ENCODE measurements at places on chromosomes 7 and 10.
A peak's percentile ranks its signal among the peaks of the same experiment; 100 is the strongest.

- no peak for DNase-seq
These were observed 22.3 kb downstream of the ZNF503 start for GRCh38 chr10:75379212-75379724.

- no peak for DNase-seq
These were observed 46.2 kb upstream of the MKLN1 start for GRCh38 chr7:131281266-131282048.

DNA sequence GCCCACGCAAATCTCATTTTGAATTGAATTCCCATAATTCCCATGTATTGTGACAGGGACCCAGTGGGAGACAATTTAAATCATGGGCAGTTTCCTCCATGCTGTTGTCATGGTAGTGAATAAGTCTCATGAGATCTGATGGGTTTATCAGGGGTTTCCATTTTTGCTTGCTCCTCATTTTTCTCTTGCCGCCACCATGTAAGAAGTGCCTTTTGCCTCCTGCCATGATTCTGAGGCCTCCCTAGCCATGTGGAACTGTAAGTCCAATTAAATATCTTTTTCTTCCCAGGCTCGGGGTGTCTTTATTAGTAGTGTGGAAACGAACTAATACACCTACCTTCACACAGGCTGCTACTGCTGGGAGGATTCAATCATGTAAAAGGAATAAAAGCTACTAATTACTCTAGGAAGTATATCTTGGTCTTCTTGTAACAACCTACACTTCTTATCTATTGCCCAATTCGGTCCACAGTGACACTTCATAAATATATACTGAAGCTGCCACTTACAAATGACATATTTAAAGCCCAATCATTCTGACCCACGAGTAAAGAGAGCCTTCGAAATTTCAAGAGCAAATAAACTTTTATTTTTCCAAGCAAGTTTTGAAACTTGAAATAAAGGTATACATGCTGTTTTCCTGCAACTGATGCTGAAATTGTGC, 100.3 kb upstream of the ASAH2 start:
- no peak for DNase-seq

DNA sequence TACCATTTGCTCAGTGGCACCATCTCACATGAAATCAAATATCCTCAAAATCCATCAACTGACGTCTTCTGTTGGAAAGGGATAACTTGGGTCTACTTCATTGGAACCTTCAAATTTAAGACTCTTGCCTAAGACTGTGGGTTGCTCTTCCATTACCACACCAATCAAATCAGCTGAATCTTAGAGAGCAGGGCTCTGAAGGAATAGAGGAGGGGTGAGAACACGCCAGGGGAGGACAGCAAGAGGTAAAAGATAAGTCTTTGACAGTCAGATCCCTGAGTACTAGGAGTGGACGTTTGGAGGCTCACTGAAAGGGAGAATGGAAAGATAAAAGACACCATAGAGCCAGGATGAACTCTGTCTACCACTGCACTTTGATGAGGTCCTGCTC, 107.5 kb downstream of the CCDC71L start:
- no peak for DNase-seq

GRCh38 chr7:146208492-146208891, 91.9 kb downstream of the CNTNAP2 start:
- no peak for DNase-seq

- DNase-seq, result no peak
These were observed 18.0 kb downstream of the UPP1 start for GRCh38 chr7:48106906-48107659.

DNA sequence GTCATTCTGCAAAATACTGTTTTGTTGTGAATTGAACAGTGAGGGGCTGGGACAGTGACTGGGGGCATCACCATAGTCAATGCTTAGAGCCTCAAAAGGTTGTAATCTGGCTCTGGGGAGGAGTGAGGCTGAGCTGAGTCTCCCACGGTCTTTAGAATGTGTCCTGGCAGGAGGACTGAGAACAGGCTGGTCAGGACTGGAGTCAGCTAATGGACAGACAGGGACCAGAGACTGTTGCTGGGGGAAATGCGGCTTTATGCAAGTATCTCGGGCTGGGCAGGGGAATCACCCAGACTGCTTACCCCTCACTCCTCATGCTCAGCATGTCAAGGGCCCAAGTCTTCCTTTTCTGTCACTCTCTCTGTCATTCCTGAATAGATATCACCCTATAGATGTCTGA, 346.5 kb downstream of the TYW1 start:
- no peak for DNase-seq

- DNase-seq, result no peak
These were observed 3.0 kb upstream of the GSAP start for GRCh38 chr7:77419102-77419501.

DNA sequence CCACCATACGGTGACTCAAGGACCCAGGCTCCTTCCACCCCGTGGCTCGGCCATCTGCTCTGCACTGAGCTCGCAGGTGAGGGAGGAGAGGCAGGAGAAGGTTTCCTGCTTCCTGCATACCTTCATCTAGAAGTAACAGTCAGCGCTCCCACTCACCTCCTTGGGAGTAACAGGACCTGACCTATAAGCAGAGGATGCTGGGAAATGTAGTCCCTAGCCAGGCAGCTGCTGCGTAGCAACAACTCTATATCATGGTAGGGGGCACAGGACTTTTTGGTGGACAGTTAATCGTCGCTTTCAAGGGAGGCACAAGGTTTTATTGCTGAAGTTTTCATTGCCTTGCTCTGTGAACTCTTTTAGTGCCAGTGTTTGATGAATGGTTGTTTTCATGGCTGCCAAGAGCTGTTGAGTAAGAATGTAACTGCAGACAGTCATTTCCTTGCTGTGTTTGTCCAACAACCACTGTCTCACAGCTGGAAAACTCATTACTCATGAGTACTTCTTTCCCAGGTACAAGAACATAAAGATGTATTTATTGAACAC, 10.2 kb upstream of the ZFYVE27 start:
- DNase-seq, result peak; percentile 86

DNA sequence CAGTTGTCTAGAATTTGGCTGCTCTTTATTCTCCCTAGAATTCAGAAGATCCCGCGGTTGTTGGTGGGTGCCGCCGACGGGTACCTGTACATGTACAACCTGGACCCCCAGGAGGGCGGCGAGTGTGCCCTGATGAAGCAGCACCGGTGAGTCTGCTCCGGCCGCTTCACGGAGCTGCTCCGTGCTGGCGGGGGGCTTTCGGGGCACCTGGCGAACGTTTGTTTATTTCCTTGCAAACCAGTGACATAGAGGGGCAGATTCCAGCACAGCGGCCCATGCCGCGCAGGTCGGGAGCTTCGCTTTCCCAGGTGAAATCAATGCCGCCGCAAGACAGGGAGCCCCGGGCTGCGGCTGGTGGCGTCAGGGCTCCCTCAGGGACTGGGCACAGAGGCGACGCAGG, 38.0 kb downstream of the WIPI2 start:
- DNase-seq, result no peak

GRCh38 chr7:104089612-104090011, 100.2 kb upstream of the RELN start:
- DNase-seq, result no peak

DNA sequence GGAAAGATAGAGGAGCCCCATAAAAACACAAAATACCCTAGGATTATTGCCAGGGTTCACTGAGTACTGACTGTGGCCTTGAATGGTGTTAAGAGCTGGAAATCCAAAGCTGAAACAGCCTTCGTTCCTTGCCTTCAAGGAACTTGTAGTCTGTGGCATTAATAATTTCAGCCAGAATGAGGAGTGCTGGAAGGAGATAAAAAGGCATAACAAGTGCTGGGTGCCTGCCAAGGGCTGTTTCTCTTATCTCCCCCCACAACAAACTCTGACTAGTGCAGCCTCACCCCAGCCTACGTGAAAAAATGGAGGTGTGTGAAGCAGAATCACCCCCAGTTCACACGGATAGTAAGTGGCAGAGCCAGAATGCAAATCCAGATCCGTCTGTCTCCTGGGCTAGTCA, 199.1 kb upstream of the LYZL2 start:
- peak; percentile 61 for DNase-seq

GRCh38 chr7:56229631-56230030, 113.4 kb upstream of the NUPR2 start:
- DNase-seq, result no peak

- peak; percentile 56 for DNase-seq
These were observed 65.3 kb downstream of the OR13A1 start for GRCh38 chr10:45249978-45250693.

- peak; percentile 55 for DNase-seq
These were observed 23.5 kb upstream of the C1QL3 start for GRCh38 chr10:16545116-16545736.

DNA sequence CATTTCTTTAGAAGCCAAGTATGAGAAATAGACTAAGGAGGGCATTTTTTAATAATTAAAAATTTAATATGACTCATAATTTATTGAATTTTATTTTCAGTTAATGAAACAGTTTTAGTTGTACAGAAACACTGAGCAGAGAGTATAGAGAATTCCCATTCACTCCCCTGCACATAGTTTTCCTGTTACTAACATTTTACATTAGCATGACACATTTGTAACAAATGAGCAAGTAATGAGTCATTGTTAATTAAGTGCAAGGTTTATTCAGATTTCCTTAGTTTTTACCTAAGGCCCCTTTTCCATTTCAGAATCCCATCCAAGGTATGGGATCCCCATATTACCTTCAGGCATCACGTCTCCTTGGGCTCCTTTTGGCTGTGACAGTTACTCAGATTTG, 271.5 kb upstream of the FZD8 start:
- peak; percentile 53 for DNase-seq

DNA sequence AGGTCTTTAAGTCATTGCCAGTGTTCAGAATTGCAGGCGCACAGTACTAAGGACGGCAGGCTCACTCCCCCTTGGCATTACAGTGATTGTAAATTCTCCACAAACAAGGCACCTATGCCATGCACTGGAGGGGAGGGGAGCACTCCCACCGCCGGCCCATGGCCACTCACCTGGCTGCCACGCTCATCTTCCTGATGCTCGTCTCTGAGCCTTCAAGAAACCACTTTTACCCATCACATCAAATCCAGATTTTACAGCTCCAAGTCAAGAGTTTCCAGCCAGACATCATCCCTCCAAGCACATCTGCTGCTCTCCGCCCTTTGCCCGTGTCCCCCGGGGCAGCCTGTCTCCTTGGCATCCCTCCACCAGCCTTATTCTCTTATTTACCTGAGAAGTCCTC, 350.2 kb upstream of the SHH start:
- DNase-seq, result no peak

GRCh38 chr7:91435381-91436059, 171.3 kb downstream of the FZD1 start:
- DNase-seq, result peak; percentile 23

- peak; percentile 89 for DNase-seq
These were observed 315.0 kb downstream of the IPMK start for GRCh38 chr10:57952741-57953140.

DNA sequence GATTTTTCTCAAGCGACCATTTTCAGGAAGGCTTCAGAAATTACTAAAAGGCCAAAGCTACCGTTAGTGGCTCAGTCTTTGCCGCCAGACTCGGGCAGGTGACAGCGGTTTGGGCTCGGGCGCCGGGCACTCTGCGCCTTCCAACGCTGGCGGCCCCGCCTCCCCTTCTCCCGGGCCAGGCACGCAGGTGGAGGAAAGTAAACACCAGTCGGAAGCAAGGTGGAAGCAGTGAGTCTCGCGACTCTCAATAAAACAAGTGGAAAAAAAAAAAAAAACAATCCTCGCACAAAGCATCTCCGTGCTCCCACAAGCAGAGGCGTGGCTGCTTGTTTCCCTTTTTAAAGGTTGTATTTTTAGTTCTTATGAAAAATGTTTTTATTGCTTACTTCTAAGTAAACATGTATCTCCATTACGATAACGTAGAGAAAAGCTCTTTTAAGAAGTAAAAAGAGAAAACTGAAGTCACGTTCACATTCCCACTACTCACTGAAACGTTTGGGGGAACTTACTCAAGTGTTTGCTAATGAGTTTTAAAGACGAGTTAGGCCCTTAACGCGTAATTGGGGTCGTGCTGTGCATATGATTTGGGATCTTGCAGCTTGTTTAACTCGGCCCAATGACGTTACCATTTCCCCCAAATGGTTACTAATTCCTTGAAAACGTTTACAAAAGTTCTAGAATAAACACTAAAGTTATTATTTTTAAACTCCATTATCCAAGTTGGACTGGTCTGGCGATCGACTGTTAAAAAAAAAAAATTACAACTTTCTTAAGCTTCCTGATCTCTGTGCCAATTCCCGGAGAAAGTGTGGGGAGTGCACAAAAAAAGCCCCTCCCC, 864 bp downstream of the CDCA7L start:
- peak; percentile 70 for DNase-seq

GRCh38 chr7:152600266-152600665, 75.7 kb downstream of the XRCC2 start:
- DNase-seq, result no peak

GRCh38 chr7:66421830-66422475, 206.7 kb upstream of the KCTD7 start:
- DNase-seq, result no peak

DNA sequence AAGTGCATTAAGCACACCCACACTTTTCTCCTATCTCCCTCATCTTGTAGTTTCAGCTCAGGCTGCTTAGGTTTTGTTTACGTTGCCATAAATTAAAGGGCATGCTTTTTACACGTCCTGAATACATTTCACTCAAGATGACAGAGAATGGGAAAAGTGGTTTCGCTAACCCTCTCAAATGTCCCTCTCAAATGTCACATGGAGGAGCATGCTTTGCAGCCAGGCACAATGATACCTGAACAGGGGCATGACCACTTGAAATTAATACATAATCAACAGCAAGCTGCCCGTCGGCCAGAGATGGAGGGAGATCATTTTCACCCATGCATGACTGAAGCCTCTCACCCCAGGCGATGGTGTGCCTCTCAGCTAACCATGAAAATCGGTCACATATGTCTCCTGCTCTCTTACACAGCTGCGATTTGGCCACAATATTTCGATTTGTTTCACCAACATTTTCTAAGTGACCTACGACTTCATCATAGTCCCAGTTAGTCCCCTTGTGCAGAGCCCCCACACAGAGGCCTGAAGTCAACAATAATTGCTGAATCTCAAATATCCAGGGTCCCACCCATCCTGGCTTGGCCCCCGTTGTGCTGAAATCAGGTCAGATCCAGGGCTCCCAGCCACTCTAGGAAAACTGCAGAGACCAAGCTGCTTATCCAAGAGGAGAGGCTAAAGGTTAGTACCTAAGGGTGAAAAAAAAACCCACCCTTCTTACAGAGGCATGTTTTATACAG, 373.9 kb upstream of the NFE2L3 start:
- DNase-seq, result no peak

DNA sequence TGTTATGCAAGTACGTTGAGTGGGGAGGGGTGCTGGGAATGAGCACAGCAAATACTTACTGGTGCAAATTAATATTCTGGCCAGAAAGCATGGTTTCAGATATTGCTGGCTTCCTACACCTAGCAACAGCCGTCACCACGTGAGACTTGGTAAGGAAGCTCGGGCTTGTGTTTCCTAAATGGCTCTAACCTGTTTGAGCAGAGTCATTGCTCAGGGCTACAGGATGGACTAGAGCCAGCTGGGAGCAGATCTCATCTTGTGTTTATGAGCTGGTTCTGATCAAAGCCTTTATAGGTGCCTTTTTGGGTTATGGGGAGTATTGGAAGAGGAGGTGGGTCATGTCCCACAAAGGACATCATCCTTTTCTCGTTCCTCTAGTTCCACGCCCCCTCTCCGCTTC, 200.3 kb downstream of the BUB3 start:
- DNase-seq, result no peak

- DNase-seq, result no peak
These were observed 366.1 kb upstream of the BMPER start for GRCh38 chr7:33539198-33539597.

- DNase-seq, result no peak
These were observed 32.9 kb upstream of the AKR1C2 start for GRCh38 chr10:5036511-5036910.

GRCh38 chr10:104336821-104337467, 1.3 kb downstream of the ITPRIP start:
- DNase-seq, result peak; percentile 90
